Metanephros (tissue), 2 donors: ENCODE measurements at places on chromosomes 12 and 14. TPM values are rescaled to one million over a fixed set of nuclear protein-coding genes. Genes with fewer than 3 reads are reported as not detected.

MMP17 gene
- 1.9 TPM for total RNA-seq

AQP2 gene
- total RNA-seq, result 339 TPM

ANKS1B gene
- 8.7 TPM for total RNA-seq

TAS2R9 gene
- total RNA-seq, result not detected

RNASE11 gene
- total RNA-seq, result not detected

OTUB2 gene
- total RNA-seq, result 3.7 TPM

PLA2G1B gene
- not detected for total RNA-seq
